Lung (tissue), 17 donors: ENCODE measurements at places on chromosomes 7 and 10. TPM values are rescaled to one million over a fixed set of nuclear protein-coding genes. Genes with fewer than 3 reads are reported as not detected.

Gene EPO
- 0.10 TPM for polyA plus RNA-seq

- H3K27ac ChIP-seq, result no peak overlapping the region
- H3K27me3 ChIP-seq, result no peaks in the 10 kb centered on the region
- DNase-seq, result no peak
- H3K4me3 ChIP-seq, result no peak overlapping the region
- H3K36me3 ChIP-seq, result peaks cover 3% of the 10 kb centered on the region
Measured at GRCh38 chr7:50727711-50728110, 55.0 kb downstream of the GRB10 start.

Gene RAB18
- polyA plus RNA-seq, result 36.7 TPM

DNA sequence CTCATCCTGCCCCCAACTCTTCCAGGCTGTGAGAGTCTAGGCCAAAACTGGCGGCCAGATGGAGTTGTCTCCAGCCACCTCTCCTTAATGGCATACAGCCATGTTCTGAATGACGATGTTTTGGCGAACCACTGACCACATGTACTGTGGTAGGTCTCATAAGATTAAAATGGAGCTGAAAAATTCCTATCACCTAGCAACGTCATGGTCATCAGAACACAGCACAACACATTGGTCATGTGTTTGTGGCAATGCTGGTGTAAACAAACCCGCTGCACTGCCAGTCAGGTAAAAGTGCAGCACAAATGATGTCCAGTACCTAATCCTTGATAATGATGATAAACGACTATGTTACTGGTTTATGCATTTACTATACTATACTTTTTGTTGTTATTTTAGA is 290.0 kb upstream of the MKI67 start:
- H3K4me3 ChIP-seq, result no peak overlapping the region
- H3K36me3 ChIP-seq, result no peaks in the 10 kb centered on the region
- H3K27me3 ChIP-seq, result peaks cover 2% of the 10 kb centered on the region
- no peak overlapping the region for H3K27ac ChIP-seq
- DNase-seq, result no peak
- H3K4me1 ChIP-seq, result no peaks in the 10 kb centered on the region

DNA sequence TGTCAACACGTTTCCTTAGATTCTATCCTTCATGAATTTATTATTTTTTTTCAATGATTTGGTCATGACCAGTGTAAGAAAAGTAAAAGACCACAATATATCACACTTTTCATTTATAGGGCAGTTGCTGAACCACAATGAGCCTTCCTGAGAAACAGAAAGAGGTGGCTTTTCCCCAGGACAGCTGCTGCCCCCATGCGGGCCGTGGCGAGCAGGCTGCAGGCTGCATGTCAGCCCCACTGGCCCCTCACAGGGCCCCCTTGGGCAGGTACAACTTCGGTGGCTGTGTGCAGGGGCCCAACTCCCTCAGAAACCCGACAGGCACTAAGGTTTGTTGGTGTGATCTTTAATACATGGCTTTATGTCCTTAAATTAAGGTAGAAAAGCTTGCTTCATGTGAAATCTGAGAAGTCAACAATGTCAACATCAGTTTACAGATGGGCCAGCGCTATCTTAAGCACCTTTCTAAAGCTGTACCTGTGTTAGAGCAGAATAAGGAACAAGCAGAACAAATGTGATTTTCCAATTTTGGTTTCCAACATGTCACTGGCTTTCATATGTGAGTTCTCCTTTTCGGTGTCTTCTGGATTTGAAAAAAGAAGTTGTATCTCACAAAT is 10.6 kb downstream of the BEND7 start:
- DNase-seq, result peak; percentile 34
- no peak overlapping the region for H3K4me3 ChIP-seq
- peaks cover 2% of the 10 kb centered on the region for H3K36me3 ChIP-seq
- H3K4me1 ChIP-seq, result peaks cover 2% of the 10 kb centered on the region

DNA sequence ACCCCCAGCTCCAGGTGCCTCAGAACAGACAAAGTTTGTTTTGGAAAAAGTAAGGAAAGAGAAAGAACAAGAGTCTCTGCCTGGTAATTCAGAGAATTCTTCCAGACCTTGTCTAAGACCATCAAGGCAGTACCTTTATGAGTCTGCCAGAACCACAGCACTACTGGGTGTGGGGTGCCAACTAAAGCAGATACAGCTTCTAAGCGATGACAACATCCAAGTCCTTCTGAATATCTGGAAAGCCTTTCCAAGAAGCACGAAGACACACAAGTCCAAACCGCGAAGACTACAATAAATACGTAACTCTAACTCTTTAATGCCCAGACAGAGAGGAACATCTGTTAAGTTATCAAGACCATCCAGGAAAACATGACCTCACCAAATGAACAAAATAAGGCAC is 94.3 kb downstream of the SIRT1 start:
- peaks cover 21% of the 10 kb centered on the region for H3K36me3 ChIP-seq
- H3K27me3 ChIP-seq, result no peaks in the 10 kb centered on the region
- no peaks in the 10 kb centered on the region for H3K4me1 ChIP-seq
- no peak overlapping the region for H3K27ac ChIP-seq

Gene OPN4
- polyA plus RNA-seq, result not detected

DNA sequence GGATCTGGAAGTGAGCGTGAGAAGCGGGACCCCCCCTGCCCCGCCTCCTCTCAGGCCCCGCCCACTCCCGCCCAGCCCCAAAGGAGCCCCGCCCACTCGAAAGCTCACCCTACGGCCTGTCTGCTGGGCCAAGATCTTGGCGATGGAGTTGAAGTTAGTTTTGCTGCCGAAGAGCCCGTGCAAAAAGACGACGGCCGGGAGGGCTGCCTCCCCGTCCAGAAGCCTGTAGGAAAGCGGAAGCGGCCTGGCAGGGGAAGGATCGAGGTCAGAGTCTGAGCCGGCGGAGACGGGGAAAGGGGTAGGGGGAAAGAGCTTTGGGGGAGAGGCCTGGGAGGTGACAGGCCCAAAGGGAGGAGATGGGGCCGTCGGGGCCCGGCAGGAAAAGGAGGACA is 386 bp downstream of the ABHD11 start:
- DNase-seq, result peak; percentile 66
- peak overlapping the region; percentile 93 for H3K27ac ChIP-seq
- H3K36me3 ChIP-seq, result peaks cover 5% of the 10 kb centered on the region
- H3K27me3 ChIP-seq, result no peaks in the 10 kb centered on the region
- no peaks in the 10 kb centered on the region for H3K4me1 ChIP-seq
- peak overlapping the region; percentile 84 for H3K4me3 ChIP-seq

Gene HYAL4
- not detected for polyA plus RNA-seq

DNA sequence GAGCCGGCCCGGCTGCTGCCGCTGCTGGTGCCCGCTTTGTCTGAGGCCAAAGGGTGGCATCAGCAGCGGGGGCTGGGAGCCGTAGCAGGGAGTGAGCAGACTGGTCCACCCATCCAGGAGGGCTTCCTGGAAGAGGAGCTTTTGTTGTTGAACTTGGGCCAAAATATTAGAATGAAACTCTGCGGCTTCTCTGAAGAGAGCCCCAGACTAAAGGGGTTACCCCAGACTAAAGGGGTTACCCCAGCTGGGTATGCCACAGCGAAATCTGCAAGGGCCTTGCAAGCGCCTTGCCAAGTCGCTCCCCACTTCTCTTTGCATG is 154.7 kb upstream of the ZMIZ1 start:
- no peaks in the 10 kb centered on the region for H3K4me1 ChIP-seq
- H3K27me3 ChIP-seq, result no peaks in the 10 kb centered on the region
- H3K36me3 ChIP-seq, result no peaks in the 10 kb centered on the region
- H3K4me3 ChIP-seq, result no peak overlapping the region

Gene RAMP3
- 116 TPM for polyA plus RNA-seq

DNA sequence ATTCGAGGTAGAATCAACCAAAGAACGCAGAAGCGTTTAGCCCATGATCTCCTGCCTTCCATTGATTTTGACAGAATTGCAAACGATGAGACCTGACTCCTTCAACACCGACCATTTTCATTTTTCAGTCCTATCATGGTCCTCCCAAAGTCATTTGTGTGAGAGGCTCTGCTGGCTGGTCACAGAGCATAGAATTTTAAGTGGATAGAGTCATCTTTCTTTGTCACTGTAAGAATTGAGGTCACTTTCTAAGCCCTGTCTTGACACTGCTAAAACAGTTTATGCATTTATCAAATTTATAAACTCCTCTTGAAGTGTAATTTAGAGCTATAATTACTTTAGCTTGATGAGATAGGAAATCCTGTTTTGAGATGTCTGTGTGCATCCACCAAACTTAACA is 72.0 kb downstream of the UBE3C start:
- peaks cover 13% of the 10 kb centered on the region for H3K36me3 ChIP-seq
- no peak for DNase-seq
- H3K27ac ChIP-seq, result no peak overlapping the region
- H3K4me3 ChIP-seq, result no peak overlapping the region

Gene TRIL
- 0.65 TPM for polyA plus RNA-seq

Gene CC2D2B
- polyA plus RNA-seq, result 0.71 TPM

Gene ACTL6B
- polyA plus RNA-seq, result not detected

Gene GNGT1
- not detected for polyA plus RNA-seq

Gene MAGI2
- 0.94 TPM for polyA plus RNA-seq

- no peaks in the 10 kb centered on the region for H3K4me1 ChIP-seq
- no peak overlapping the region for H3K27ac ChIP-seq
- H3K4me3 ChIP-seq, result no peak overlapping the region
- DNase-seq, result no peak
Measured at GRCh38 chr7:136136906-136137454, 159.8 kb upstream of the MTPN start.

Gene MYO3A
- polyA plus RNA-seq, result 0.14 TPM

- no peak overlapping the region for H3K27ac ChIP-seq
- peak; percentile 74 for DNase-seq
- no peak overlapping the region for H3K4me3 ChIP-seq
- H3K27me3 ChIP-seq, result no peaks in the 10 kb centered on the region
- H3K4me1 ChIP-seq, result peaks cover 2% of the 10 kb centered on the region
Measured at GRCh38 chr7:71627651-71628050, 495.7 kb downstream of the GALNT17 start.

GRCh38 chr10:70500812-70501301 is 22.3 kb downstream of the PALD1 start:
- peaks cover 8% of the 10 kb centered on the region for H3K4me1 ChIP-seq
- H3K27me3 ChIP-seq, result no peaks in the 10 kb centered on the region
- H3K36me3 ChIP-seq, result no peaks in the 10 kb centered on the region

Gene CALD1
- polyA plus RNA-seq, result 57.3 TPM

DNA sequence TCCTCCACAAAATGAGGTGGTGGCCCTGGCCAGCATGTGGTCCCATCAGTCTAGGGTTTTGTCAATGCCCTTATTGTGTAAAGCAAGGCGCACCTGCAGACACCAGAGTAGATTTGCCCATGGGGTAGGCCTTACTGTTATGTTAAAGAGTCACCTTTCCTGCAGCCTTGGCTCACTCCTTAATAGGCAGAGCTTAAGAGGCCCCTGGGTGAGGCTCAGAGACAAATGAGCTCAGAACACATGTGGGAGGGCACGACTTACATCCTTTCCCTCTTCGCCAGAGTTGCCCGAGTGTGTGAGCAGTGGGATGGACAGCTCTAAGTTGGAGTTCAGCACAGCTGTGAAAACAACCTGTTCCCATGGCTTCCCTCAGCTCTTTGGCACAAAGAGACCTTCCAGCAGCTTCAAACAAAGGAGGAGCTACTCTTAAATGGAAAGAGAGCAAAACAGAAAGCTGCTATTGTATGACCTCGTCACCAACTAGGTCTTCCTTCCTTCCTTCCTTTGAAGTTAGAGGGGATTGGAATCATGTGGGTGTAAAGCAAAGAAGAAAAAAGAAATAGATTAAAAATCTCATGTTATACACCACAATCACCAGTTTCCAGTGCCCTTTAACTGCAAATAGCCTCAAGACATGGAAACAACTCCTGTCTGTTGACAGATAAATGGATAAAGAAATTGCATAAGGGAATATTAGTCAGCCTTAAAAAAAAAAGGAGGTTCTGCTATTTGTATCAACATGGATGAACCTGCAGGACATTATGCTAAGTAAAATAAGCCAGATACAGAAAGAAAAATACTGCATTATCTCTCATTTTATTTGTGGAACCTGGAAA is 11.9 kb upstream of the XPNPEP1 start:
- DNase-seq, result no peak
- no peak overlapping the region for H3K27ac ChIP-seq
- H3K4me3 ChIP-seq, result no peak overlapping the region
- H3K4me1 ChIP-seq, result peaks cover 7% of the 10 kb centered on the region

- H3K36me3 ChIP-seq, result no peaks in the 10 kb centered on the region
- H3K4me1 ChIP-seq, result no peaks in the 10 kb centered on the region
- H3K27me3 ChIP-seq, result peaks cover 15% of the 10 kb centered on the region
- no peak overlapping the region for H3K27ac ChIP-seq
Measured at GRCh38 chr10:127506094-127506493, 43.0 kb upstream of the NPS start.

DNA sequence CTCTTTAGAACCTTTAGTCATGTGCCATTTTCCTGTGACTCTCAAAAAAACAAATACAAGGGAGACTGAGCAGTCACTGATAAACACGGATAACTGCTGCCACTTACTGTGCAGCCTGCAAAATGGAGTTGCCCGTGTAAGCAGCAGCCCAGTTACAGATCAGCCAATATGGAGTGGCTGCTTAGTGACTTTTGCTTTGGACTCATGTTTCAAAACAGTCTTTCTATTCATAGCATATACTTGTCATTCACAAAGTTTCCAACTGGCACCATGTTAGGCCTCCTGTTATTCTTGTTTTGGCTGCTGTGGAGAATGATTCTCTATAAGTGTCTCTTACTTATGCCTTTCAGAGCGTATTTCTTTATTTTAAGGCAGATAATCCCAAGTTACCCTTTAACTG is 3.0 kb downstream of the FAM204A start:
- peaks cover 4% of the 10 kb centered on the region for H3K4me1 ChIP-seq
- peaks cover 6% of the 10 kb centered on the region for H3K36me3 ChIP-seq
- no peaks in the 10 kb centered on the region for H3K27me3 ChIP-seq
- DNase-seq, result no peak
- H3K4me3 ChIP-seq, result no peak overlapping the region

DNA sequence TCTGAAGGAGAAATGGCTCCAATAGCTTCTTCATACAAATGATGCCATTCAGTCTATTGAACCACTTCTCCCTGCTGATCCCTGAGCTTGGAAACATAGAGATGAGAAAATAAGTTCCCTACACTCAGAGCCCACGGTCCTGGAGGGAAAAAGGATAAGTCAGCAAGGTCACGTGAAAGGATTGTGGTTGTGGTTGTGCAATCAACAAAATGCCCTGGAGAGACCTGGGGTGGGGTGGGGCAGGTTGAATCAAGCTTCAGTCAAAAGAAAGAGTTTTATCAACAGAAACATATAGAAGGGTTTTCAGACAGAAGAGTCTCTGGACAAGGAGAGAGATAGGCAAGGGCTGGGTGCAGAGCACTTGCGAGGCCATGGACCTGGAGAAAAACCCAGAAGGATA is 30.1 kb downstream of the C10orf90 start:
- no peak for DNase-seq
- H3K27me3 ChIP-seq, result no peaks in the 10 kb centered on the region
- H3K27ac ChIP-seq, result no peak overlapping the region
- H3K4me1 ChIP-seq, result no peaks in the 10 kb centered on the region

Gene ZNF239
- 1.8 TPM for polyA plus RNA-seq

GRCh38 chr7:12601302-12601869 is 30.9 kb downstream of the SCIN start:
- H3K36me3 ChIP-seq, result no peaks in the 10 kb centered on the region
- DNase-seq, result no peak
- H3K4me1 ChIP-seq, result no peaks in the 10 kb centered on the region
- no peak overlapping the region for H3K27ac ChIP-seq
- H3K27me3 ChIP-seq, result no peaks in the 10 kb centered on the region
